ENCODE measurements at places on chromosomes 11 and 22. TPM values are rescaled to one million over a fixed set of nuclear protein-coding genes. Genes with fewer than 3 reads are reported as not detected.

The OR2D2 gene
- not detected for total RNA-seq

The HEPHL1 gene
- not detected for total RNA-seq

The CREB3L1 gene
- 20.7 TPM for total RNA-seq

The TM7SF2 gene
- total RNA-seq, result 53.2 TPM

The CTTN gene
- 112 TPM for total RNA-seq

The SPON1 gene
- 21.1 TPM for total RNA-seq

The APOA4 gene
- not detected for total RNA-seq

The F2 gene
- total RNA-seq, result not detected

The FIBIN gene
- 9.4 TPM for total RNA-seq

The MN1 gene
- 12.8 TPM for total RNA-seq

The MUC5AC gene
- not detected for total RNA-seq

The CASP4 gene
- total RNA-seq, result 28.4 TPM

The DCDC1 gene
- 0.13 TPM for total RNA-seq

The CCDC34 gene
- total RNA-seq, result 2.0 TPM

The TSGA10IP gene
- not detected for total RNA-seq

The GUCD1 gene
- total RNA-seq, result 138 TPM

The RBFOX2 gene
- 71.5 TPM for total RNA-seq

The CDHR5 gene
- not detected for total RNA-seq

The ANO1 gene
- total RNA-seq, result 14.2 TPM

The SERPIND1 gene
- 1.4 TPM for total RNA-seq

The BCO2 gene
- total RNA-seq, result 92.2 TPM

The KCNK4 gene
- total RNA-seq, result not detected

The NTM gene
- total RNA-seq, result 21.5 TPM

The VPREB3 gene
- total RNA-seq, result 0.53 TPM

The SAA2 gene
- 45.8 TPM for total RNA-seq

The NLRP6 gene
- total RNA-seq, result 0.62 TPM

The YAP1 gene
- 67.5 TPM for total RNA-seq

The CARS1 gene
- total RNA-seq, result 16.8 TPM

The SCN3B gene
- total RNA-seq, result 1.2 TPM

The PGA5 gene
- total RNA-seq, result 0.71 TPM

The INTS4 gene
- total RNA-seq, result 15.9 TPM

The DBX1 gene
- total RNA-seq, result not detected

The THY1 gene
- 6.1 TPM for total RNA-seq

The HTR3A gene
- 0.18 TPM for total RNA-seq

The CBLIF gene
- not detected for total RNA-seq

The PLAAT2 gene
- total RNA-seq, result 0.32 TPM

The DEUP1 gene
- not detected for total RNA-seq

The SLC22A12 gene
- not detected for total RNA-seq

The TMEM123 gene
- 80.5 TPM for total RNA-seq

The OR51B5 gene
- not detected for total RNA-seq

The DAGLA gene
- 4.1 TPM for total RNA-seq

The RFPL1 gene
- total RNA-seq, result not detected

All from left cardiac atrium (tissue), 4 donors.